ENCODE measurements at places on chromosomes 3 and 15.

DNA sequence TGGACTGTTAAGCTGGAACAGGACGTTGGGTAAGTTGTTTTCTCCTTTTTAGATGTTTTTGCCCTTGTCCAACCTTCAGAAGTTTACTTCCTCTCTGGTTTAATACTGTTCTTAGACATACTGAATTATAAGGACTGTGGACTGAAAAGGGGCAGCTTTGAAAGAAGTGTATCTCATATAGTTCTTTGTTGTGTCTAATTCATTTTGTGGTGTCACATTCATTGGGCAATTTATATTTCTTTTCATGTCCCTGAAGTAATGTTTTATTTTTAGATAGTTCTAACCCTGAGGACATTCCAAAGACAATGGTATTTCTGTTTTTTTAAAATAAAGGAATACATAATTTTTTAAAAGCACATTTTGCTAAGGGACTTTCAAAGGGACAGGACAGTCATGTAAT lies 45.2 kb downstream of the TMEM108 start:
- no peaks in the 10 kb centered on the region for H3K4me1 ChIP-seq
- H3K36me3 ChIP-seq = no peaks in the 10 kb centered on the region
- H3K4me3 ChIP-seq = no peak overlapping the region

- peaks cover 16% of the 10 kb centered on the region for H3K27me3 ChIP-seq
- no peak for DNase-seq
Measured at GRCh38 chr3:38989917-38990510, 61.7 kb downstream of the SCN11A start.

DNA sequence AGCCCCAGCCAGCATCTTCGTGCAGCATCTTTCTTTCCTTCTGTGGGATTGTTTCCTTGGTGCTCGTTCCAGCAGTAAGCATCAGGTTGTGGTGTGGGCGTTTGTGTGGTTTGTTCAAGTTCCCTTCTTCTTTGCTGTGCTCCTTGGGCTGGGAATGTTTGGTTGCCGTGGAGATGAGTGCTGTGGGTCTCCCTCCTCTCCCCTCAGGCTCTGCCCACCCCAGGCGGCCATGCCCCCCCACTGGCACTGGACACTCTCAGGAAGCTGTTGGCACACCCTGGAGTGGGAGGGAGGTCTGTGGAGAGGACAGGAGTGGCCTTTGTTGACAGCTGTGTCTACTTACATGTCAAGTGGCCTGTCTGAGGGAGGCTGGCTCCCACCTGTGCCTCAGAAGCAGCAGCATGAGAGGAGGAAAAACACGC lies 46.5 kb upstream of the SACM1L start:
- no peak overlapping the region for H3K4me3 ChIP-seq
- H3K4me1 ChIP-seq = peaks cover 10% of the 10 kb centered on the region
- H3K27ac ChIP-seq = no peak overlapping the region
- no peak for DNase-seq
- no peaks in the 10 kb centered on the region for H3K27me3 ChIP-seq
- H3K36me3 ChIP-seq = peaks cover 17% of the 10 kb centered on the region

- peak overlapping the region; percentile 75 for H3K4me3 ChIP-seq
- peaks cover 3% of the 10 kb centered on the region for H3K36me3 ChIP-seq
- peaks cover 44% of the 10 kb centered on the region for H3K27me3 ChIP-seq
- peak overlapping the region; percentile 1 for H3K27ac ChIP-seq
Measured at GRCh38 chr3:184261854-184262763, 756 bp upstream of the CAMK2N2 start.

- no peak overlapping the region for H3K27ac ChIP-seq
- H3K27me3 ChIP-seq = peaks cover 3% of the 10 kb centered on the region
- H3K36me3 ChIP-seq = no peaks in the 10 kb centered on the region
- H3K4me1 ChIP-seq = no peaks in the 10 kb centered on the region
- no peak for DNase-seq
Measured at GRCh38 chr15:77984446-77984861, 93.1 kb downstream of the TBC1D2B start.

DNA sequence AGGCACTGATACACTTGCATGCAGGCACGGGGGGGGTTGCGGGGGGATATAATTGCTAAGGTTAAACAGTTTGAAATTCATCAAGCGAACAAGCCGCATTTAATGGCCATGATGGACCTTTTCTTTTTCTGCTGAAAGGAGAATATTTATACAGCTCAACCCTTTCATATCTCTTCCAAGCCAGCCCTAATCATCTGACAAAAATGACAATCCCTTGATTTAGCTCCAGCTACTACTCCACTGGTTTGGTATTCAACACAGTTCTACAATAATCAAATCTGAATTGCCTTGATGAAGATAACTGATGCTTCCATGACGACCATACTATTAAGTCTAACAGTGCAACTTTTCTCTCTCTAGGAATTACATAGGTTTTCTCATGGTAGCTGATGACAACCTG lies 374.9 kb downstream of the PLCL2 start:
- H3K27ac ChIP-seq = no peak overlapping the region
- H3K27me3 ChIP-seq = no peaks in the 10 kb centered on the region
- H3K4me3 ChIP-seq = no peak overlapping the region
- H3K4me1 ChIP-seq = peaks cover 2% of the 10 kb centered on the region
- no peak for DNase-seq

GRCh38 chr3:40470701-40471100 lies 6.2 kb upstream of the ZNF619 start:
- no peak overlapping the region for H3K4me3 ChIP-seq
- no peaks in the 10 kb centered on the region for H3K27me3 ChIP-seq
- peaks cover 1% of the 10 kb centered on the region for H3K4me1 ChIP-seq
- H3K27ac ChIP-seq = no peak overlapping the region
- no peak for DNase-seq

DNA sequence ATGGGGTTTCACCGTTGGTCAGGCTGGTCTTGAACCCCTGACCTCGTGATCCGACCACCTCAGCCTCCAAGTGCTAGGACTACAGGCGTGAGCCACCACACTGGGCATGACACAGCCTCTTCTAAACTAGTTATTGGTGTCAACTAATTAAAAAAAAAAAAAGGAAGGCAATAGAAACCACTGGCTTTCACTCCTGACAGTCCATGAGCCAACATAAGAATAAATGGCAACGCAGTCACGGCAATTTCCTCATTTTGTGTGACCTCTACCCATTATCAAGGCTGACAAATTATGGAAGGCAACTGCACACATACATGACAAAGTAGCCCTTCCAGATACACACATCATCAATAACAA lies 5.9 kb downstream of the ARHGEF3 start:
- peak overlapping the region; percentile 81 for H3K27ac ChIP-seq
- H3K27me3 ChIP-seq = no peaks in the 10 kb centered on the region
- peak overlapping the region; percentile 56 for H3K4me3 ChIP-seq
- peaks cover 61% of the 10 kb centered on the region for H3K36me3 ChIP-seq
- H3K4me1 ChIP-seq = peaks cover 72% of the 10 kb centered on the region

DNA sequence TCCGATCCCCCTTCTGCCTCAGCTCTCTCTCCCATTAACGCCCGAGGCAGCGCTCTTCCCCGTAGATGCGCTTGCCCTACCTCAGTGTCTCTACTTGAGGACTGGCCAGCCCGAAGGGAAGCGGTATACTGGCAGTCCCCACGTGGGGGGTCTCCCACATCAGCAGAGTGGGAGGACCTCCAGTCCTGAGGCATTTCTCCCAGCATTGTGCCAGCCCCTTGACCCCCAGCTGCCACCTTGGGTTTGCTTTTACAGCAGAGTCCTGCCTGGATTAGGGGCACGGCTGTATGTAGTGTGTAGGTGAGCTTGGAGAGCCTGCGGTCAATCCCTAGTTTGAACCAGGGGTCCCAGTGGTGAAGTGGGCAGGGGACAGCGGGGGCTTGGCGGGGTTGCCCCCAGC lies 767 bp downstream of the SEMA3F start:
- no peak overlapping the region for H3K27ac ChIP-seq
- no peak for DNase-seq
- peak overlapping the region; percentile 57 for H3K4me3 ChIP-seq
- H3K4me1 ChIP-seq = peaks cover 7% of the 10 kb centered on the region

DNA sequence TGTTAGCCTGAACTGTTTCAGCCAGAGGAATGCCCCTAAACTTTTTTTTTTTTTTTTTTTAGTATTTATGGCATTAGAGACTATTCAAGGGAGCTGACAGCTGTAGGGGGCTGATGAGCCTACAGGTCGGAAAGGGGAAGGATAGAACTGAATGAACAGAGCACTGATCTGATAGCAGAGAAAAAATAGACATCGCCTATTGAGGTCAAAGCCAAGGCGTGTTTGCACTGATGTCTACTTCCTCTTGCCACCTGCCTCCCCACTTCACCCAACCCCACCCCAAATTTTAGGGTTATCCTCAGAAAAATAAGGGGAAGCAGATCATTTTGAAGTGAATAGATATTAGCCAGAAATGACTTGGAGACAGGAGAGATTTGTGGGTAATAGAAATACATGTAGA lies 3.0 kb upstream of the ZMAT3 start:
- H3K36me3 ChIP-seq = peaks cover 3% of the 10 kb centered on the region
- no peak overlapping the region for H3K4me3 ChIP-seq
- H3K27me3 ChIP-seq = no peaks in the 10 kb centered on the region
- peaks cover 27% of the 10 kb centered on the region for H3K4me1 ChIP-seq
- H3K27ac ChIP-seq = no peak overlapping the region
- no peak for DNase-seq

- H3K27ac ChIP-seq = no peak overlapping the region
- no peaks in the 10 kb centered on the region for H3K36me3 ChIP-seq
- peaks cover 2% of the 10 kb centered on the region for H3K27me3 ChIP-seq
- H3K4me3 ChIP-seq = no peak overlapping the region
- peaks cover 17% of the 10 kb centered on the region for H3K4me1 ChIP-seq
- DNase-seq = peak; percentile 27
Measured at GRCh38 chr3:38457111-38458003, 3.7 kb downstream of the ACVR2B start.

DNA sequence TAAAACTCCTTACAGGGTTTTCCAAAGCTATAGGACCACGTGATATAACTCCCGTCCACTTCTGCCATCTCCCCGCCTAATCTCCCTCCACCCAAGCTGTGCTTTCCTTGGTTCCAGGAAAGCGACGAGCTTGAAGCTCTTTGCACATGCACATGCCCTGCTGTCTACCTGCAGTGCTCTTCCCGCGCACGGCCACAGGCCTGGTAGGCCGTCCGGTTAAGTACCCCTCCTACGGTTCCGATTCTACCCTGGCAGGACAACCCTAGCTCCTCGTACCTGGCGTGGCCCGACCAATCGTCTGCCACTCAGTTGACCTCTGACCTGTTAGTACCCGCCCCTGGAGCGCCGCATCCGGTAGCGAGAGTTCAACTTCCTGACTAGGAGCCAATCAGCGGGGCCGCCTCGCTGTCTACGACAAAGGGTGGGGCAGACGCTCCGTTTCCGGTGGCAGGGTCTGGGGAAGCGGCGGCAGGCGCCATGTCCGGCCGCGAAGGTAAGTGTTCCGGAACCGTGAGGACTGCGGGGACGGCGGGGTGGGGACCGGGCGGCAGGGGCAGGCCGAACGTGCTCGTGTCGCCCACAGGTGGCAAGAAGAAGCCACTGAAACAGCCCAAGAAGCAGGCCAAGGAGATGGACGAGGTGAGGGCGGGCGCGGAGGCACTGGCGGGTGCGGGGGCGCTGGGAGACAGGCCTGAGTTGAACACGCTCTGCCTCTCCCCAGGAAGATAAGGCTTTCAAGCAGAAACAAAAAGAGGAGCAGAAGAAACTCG lies at the start of the genes CCDC51 and TMA7:
Gene CCDC51 (minus strand): TSS at position 300 of the 770 bp plus-strand sequence. CDS start 4,991 bp downstream, outside the sequence.
Gene TMA7 (plus strand): TSS at position 438 of the 770 bp plus-strand sequence. CDS start 40 bp downstream, at position 478.
- DNase-seq = peak; percentile 99
- H3K27ac ChIP-seq = peak within 1 kb of the TSS; percentile 97
- peak within 1 kb of the TSS; percentile 97 for H3K4me3 ChIP-seq
- peaks cover 45% of the 10 kb centered on the region for H3K4me1 ChIP-seq

DNA sequence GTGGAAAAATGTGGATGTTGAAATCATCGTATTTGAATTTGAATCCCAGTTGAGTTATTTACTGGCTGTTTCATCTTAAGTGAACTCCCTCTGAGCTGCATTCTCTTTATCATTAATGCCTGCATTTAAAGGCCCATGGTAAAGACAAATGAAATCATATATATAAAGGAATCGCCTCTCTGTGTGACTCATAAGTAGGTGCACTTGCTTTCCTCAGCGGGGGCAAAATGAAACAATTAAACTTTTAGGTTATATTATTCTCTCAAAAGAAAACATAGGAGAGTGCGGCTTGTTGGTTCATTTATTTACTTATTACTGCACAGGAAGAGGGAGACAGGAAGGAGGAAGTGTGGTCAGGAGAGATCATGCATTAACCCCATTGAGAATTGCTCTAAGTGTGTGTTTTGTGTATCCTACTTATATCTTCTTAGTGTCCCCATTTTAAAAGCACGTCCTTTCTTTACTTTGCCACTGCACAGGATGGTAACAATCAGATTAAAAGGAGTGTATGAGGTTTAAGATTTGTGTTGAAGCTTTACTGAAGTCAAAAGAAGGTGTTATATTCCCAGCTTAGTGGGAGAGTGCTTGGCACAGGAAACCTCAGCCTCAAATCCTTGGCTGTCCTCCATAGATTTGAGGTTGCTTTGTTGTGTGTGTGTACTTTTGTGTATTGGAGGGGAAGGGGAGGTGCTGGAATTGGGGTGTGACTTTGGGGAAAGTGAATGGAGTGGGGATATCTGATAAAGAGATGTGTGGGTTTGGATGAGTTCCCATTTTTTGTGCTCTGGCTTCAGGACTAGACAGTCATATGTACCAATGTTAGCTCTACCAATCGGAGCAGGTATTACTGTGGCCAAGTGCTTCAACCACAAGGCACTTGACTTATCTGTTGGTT lies 595.8 kb upstream of the NR2F2 start:
- H3K36me3 ChIP-seq = peaks cover 13% of the 10 kb centered on the region
- peak overlapping the region; percentile 59 for H3K27ac ChIP-seq
- H3K4me1 ChIP-seq = peaks cover 18% of the 10 kb centered on the region
- no peak overlapping the region for H3K4me3 ChIP-seq
- no peak for DNase-seq
- H3K27me3 ChIP-seq = no peaks in the 10 kb centered on the region

DNA sequence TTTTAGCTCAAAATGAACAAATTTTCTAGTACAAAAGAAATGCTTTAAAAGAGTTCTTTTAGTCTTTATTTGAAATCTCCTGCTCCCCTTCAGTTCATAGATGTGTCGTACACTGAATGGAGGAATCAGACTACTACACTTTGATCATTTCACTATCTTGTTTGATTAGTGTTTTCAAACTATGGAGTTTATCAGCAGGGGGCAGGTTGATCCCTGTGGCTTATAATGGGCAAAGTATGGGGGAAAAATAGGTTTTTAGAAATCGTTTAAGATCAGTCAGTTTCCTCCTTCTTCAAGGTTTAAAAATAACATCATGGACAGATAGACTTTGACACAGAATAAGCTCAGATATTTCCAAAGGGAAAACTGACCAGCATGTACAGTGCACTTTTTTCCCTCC lies 701.7 kb downstream of the CADM2 start:
- DNase-seq = no peak
- H3K4me1 ChIP-seq = no peaks in the 10 kb centered on the region
- H3K27ac ChIP-seq = no peak overlapping the region
- no peak overlapping the region for H3K4me3 ChIP-seq
- H3K27me3 ChIP-seq = no peaks in the 10 kb centered on the region

- no peak for DNase-seq
- peaks cover 53% of the 10 kb centered on the region for H3K36me3 ChIP-seq
- peaks cover 17% of the 10 kb centered on the region for H3K4me1 ChIP-seq
- no peak overlapping the region for H3K4me3 ChIP-seq
Measured at GRCh38 chr3:15042936-15043335, 22.2 kb downstream of the MRPS25 start.
